ENCODE measurements at places on chromosomes 1 and 21. TPM values are rescaled to one million over a fixed set of nuclear protein-coding genes. Genes with fewer than 3 reads are reported as not detected.

AGMAT gene
- total RNA-seq, result 9.4 TPM

FYB2 gene
- not detected for total RNA-seq

GPR157 gene
- total RNA-seq, result 7.9 TPM

MYOM3 gene
- 0.12 TPM for total RNA-seq

HAO2 gene
- total RNA-seq, result not detected

LRRC53 gene
- total RNA-seq, result not detected

PLA2G2F gene
- 0.18 TPM for total RNA-seq

AMY1B gene
- total RNA-seq, result not detected

MANEAL gene
- 47.6 TPM for total RNA-seq

DIP2A gene
- 33.6 TPM for total RNA-seq

RORC gene
- total RNA-seq, result not detected

LY9 gene
- total RNA-seq, result not detected

DNA sequence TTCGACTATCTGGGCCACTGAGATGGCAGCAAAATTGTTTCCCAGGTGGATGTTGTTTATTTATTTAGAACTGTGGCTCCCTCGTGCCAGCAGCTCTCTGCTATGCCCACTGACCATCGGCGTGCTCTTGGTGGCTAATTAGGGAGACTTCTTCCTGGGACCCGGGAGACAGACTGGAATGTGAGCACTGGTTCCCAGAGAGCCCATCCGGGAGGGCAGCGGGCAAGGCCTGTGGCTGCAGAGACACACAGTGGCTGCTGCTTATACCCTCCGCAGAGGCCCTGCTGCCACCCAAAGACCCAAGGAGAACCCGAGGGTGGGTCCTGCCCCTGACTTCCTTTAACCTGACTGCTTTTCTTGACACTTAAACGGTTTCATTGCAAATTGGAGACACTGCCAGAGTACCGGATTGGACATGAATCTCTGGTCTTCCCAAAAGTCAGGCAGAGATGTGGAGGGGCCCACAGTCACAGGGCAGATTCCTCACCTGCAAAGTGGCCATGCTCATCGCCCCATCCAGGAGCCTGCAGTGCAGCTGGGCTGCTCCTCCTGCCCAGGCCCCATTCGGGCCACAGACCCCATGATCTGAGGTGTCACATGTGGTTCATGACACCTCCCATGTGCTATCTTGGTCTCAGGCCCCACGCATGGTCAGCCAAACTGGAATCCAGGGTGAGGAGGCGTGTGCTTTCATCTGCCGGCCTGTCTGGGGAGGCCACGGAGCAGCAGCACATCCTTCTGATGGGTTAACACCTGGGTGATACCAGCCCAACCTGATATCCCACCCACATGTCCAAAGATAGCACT is 5.7 kb upstream of the MATN1 start:
- DNase-seq, result no peak

GRCh38 chr1:226706684-226707083 is 32.4 kb downstream of the ITPKB start:
- DNase-seq, result no peak

GRCh38 chr1:19156676-19157075 is 53.4 kb downstream of the UBR4 start:
- DNase-seq, result peak; percentile 94

DNA sequence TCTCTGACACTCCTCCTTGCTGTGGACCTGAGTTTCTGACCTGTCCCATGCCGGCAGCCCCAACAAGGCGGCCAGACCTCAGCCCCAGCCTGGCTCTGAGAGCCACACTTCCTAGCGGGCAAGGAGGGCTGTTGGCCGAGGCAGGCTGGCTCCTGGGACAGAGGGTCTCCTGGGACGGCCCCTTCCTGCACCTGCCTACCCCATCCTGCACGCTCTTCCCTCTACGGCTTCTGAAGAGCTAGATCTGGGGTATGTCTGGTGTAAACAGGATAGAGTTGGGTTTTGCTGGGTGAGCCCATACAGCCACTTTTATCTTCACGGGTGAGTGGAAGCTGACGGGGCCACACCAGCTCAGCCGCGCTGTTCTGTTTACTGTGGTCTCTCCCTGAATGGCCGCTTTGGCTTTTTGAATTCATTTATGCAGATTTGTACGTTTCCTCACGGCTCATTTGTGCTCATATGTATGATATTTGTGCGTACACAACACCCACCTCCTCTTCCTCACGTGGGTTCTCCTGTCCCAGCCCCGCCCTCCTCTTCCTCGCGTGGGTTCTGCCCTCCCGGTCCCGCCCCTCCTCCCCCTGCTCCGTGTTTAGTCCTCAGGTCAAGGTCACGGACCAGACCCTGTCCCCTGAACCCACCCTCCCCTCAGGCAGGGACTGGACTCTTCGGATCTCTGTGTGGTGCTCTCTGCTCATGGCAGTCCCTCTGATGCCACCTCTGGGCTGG is 34.7 kb upstream of the POFUT2 start:
- no peak for DNase-seq

GRCh38 chr1:24362982-24363614 is 43.9 kb downstream of the GRHL3 start:
- peak; percentile 76 for DNase-seq

GRCh38 chr1:22418933-22419382 is 32.7 kb upstream of the ZBTB40 start:
- DNase-seq, result no peak

- DNase-seq, result peak; percentile 69
Measured at GRCh38 chr1:115949156-115949555, 27.2 kb upstream of the SLC22A15 start.

- peak; percentile 98 for DNase-seq
Measured at GRCh38 chr1:204726478-204726877, 40.9 kb upstream of the LRRN2 start.

DNA sequence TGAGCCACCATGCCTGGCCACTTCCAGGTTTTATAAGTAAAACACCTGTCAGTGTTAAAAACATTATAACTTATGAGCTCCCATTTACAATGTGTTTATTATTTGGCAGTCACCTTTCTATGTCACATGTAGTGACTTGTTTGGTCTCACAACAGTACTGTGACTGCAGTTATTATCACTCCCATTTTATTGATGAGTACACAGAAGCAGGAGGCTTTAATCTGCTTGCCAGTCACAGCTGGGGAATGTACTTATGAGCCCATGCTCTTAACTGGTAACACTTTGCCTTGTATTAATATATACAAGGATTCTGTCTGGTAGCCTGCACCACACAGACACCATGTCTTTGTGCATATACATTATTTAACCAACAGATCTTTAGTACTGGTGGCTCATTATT is 31.1 kb upstream of the BACH1 start:
- no peak for DNase-seq

GRCh38 chr1:193367863-193368262 is 181.4 kb upstream of the B3GALT2 start:
- DNase-seq, result no peak

DNA sequence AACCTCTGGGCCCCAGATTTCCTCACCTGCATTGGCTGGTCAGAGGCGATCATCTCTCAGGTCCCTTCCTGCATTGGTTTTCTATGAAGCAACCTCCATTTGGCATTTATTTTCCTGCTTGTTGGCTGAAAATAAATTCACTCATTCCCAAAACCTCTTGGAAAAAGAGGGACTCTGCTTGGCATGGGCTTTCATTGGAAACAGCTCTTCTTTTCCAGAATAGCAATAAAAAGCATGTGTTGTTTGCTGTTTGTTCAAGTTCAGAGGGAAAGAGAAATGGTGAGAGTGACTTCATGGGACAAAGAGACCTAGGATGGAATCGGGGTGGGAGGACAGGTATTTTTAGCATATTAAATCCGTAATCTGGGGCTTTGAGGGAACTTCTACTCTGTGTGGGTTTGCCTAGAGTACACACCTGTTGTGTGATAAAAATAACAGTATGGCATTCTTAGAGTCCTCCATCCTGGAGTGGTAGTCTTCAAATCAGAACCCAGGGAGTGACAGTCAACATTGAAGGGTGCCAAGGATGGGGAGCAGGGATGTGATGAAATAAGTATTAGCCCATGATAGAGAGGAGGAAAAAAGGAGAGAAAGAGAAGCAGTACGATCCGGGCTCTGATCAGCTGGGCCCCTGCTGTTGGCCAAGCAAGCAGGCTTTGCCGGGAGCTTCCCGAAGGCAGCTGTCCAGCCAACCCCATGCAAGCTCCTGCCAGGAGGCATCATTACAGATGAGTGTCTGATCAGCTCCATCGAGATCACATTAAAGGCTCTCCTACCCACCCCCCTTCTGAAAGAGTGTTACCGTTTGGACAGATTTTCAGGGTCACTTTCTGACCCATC is 131.9 kb upstream of the NFIA start:
- DNase-seq, result no peak

- no peak for DNase-seq
Measured at GRCh38 chr1:202016022-202016810, 5.8 kb downstream of the ELF3 start.

GRCh38 chr1:116308276-116308675 is 64.8 kb upstream of the ATP1A1 start:
- DNase-seq, result no peak

DNA sequence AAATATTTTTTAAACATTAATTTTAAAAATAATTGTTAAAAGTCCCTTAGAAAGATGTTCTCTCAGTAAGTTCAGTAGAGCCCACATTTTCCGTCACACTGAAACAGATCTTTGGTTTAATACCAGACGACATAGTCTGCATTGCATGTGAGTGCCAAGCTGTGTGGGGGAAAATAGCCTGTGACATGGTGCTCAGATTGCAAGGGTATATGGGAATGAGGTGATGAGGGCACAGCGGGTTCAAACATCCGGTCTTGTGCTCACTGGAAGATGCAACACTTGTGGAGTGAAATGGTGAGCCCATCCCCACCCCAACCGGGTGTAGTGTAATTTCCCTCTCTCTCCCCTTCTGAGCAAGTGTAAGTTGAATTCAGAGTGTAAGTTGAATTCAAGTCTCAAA is 114.3 kb downstream of the PEX14 start:
- no peak for DNase-seq

DNA sequence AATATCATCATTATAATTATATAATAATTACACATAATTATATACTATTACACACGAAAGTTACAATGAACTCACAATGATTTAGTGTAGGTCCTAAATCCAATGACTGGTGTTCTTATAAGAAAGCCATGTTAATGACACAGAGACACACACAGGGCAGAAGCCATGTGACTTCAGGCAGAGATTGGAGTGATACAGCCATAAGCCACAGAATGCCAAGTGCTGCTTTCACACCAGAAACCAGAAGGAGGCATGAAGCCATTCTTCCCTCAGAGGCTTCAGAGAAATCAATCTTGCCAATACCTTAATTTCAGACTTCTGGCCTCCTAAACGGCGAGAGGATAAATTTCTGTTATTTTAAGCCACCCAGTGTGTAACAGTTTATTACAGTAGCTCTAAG is 147.4 kb upstream of the KRTAP19-8 start:
- no peak for DNase-seq

DNA sequence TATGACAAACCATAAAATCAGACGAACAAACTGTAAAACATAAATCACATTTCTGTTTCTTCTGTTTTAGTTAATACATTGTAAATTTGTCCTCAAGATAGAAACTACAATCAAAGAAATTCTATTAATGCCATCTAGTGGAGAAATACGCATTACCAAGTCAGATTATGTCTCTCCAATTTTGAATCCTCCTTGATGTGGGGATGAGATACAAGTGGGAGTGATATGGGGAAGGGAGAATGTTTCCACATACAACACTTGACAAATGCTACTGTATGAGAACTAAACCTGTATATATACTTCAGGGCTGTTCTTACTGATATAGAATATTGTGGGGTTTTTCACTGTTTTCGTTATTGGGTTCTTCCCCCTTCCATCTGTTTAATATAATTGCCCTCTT is 2.6 kb downstream of the HFM1 start:
- peak; percentile 55 for DNase-seq

DNA sequence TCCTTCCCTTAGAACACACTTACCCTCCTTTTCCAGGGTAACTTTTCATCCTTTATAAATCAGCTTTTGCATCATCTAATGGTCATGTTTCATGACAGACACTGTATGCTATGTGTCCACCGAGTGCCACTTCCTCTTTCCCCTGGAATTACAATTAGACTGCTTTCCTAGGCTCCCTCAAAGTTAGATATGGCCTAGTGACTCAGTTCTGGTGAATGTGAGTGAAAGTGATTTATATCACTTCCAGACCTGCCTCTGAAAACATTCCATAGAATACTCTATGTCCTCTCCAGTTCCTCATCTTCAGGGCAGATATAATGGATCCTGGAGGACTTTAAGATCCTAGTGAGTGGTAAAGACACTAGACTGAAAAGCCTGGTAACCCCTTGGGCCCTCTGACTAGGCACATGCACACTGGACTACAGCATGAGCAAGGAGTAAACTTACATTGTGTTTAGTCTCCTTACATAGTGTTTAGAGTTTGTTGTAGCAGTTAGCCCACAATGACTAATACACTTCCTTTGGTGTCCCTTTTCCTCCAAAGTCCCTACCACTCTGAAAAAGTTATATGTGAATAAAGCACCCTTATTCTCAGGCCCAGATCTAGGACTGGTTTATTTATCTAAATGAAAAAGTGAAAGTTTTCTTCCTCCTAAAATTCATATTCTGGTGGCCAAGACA is 59.3 kb downstream of the GPR88 start:
- peak; percentile 85 for DNase-seq

GRCh38 chr1:223215026-223215425 is 72.0 kb upstream of the TLR5 start:
- DNase-seq, result no peak

GRCh38 chr1:85894651-85895050 is 186.4 kb upstream of the ZNHIT6 start:
- DNase-seq, result peak; percentile 61

- DNase-seq, result peak; percentile 76
Measured at GRCh38 chr1:94037392-94038229, 83.3 kb downstream of the ABCA4 start.

GRCh38 chr1:86621286-86621685 is 74.4 kb downstream of the CLCA4 start:
- DNase-seq, result no peak

- no peak for DNase-seq
Measured at GRCh38 chr1:178869119-178869697, 1.7 kb downstream of the ANGPTL1 start.

GRCh38 chr1:221013691-221014660 is 134.7 kb downstream of the HLX start:
- DNase-seq, result no peak

- DNase-seq, result no peak
Measured at GRCh38 chr1:182658055-182658454, 26.3 kb downstream of the RGS8 start.

Data from PC-3 (cell line).